Amniotic stem cell (primary cell): ENCODE measurements at places on chromosomes 5 and 9.

DNA sequence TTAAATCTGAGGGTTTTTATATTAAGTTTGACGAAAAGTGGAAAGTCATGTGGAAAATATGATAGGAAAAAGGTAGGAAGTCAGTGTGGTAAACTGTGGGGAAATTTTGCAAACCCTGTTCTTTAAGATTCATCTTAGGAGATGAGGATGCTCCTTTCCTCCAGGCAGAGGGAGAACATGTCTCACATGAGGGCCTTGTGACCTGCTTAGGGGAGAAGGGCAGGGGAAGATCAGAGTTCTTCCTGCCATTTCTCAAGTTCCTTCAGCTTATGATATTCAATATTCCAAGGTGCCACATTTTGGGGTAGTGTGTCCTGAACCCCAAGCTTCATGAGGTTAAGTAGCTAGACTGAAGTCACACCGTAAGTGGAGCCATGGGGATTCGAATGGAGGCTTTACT lies 53.7 kb downstream of the MAPKAP1 start:
- DNase-seq, result no peak

- DNase-seq, result no peak
Observed at GRCh38 chr9:132488626-132489025, 78.6 kb downstream of the CFAP77 start.

DNA sequence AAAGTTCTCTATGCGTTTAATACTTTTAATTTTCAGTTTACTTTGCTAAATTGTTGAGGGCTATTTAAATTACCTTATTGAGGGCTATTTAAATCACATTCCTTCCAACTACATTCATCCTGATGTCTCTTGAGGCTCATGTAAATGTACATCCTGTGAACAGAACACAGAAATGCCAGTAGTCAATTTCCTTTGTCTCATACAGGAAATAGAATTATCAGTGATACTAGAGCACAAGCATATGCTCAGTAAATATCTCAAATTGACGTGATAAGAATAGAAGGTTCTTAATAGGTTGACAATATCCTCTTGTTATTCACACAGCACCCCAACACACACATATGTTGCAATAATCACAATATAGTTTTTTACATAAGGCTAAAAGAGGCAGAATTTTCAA lies 449.0 kb downstream of the CYLC2 start:
- DNase-seq, result no peak

- no peak for DNase-seq
Observed at GRCh38 chr9:27382308-27382707, 85.4 kb upstream of the EQTN start.

DNA sequence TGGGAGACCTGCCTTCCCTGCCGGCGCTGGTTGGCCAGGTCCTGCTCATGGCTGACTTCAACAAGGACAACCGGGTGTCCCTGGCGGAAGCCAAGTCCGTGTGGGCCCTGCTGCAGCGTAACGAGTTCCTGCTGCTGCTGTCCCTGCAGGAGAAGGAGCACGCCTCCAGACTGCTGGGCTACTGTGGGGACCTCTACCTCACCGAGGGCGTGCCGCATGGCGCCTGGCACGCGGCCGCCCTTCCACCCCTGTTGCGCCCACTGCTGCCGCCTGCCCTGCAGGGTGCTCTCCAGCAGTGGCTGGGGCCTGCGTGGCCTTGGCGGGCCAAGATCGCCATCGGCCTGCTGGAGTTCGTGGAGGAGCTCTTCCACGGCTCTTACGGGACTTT lies 10.6 kb downstream of the DIPK1B start:
- DNase-seq, result no peak

GRCh38 chr9:90020276-90020871 lies 415.6 kb downstream of the GADD45G start:
- no peak for DNase-seq

DNA sequence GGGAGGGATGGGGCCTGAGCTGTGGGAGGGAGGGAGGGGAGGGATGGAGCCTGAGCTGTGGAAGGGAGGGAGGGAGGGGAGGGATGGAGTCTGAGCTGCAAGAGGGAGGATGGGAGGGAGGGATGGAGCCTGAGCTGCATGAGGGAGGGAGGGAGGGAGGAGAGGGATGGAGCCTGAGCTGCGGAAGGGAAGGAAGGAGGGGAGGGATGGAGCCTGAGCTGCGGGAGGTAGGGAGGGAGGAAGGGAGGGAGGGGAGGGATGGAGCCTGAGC lies 124.0 kb upstream of the ERCC6L2 start:
- no peak for DNase-seq

GRCh38 chr5:35618781-35619180 lies 1.1 kb downstream of the SPEF2 start:
- DNase-seq, result no peak

- DNase-seq, result no peak
Observed at GRCh38 chr5:124274949-124275348, 471.5 kb downstream of the ZNF608 start.

DNA sequence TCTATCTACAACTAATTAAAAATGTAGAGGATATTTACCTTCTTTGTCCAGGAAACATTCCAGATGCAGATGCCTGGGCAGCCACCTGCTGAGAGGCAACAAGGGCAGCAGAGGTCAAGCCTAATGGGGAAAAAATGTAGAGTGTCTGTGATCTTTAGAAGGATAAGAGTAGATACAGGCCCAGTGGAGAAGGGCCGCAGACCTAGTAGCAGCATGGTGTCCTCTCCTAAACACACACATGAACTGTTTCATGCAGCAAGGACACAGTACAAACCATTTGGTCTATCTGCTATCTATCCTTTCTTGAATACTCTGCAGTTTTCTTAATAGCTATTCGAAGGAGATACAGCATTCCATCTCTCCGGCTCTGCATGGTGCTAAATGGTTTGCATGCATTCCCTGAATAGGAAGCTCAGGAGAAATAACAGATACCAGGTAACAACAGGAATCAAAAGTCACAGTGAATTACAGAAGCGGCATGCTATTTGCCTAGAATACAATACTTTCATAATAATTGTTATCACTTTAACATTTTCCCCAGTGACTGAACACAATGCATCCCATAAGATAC lies 107.3 kb downstream of the ZNF608 start:
- DNase-seq, result no peak

DNA sequence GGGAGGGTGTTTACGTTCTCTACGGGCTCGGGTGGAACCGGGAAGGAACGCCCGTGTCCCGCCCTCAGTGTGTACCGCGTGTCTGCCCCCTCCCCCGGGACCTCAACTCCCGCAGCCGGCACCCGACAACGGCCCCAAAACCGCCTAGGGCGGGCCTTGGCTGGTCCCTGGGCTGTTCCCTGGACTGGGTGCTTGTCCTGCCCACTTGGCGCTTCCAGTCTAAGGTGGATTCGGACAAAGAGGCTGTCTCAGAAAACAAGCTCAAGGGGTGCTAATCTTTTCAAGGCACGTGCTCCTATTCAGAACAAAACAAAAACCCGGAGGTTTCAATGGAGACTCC lies 379 bp upstream of the CLK4 start:
- DNase-seq, result no peak

GRCh38 chr9:110810262-110810976 lies 141.8 kb downstream of the MUSK start:
- no peak for DNase-seq

DNA sequence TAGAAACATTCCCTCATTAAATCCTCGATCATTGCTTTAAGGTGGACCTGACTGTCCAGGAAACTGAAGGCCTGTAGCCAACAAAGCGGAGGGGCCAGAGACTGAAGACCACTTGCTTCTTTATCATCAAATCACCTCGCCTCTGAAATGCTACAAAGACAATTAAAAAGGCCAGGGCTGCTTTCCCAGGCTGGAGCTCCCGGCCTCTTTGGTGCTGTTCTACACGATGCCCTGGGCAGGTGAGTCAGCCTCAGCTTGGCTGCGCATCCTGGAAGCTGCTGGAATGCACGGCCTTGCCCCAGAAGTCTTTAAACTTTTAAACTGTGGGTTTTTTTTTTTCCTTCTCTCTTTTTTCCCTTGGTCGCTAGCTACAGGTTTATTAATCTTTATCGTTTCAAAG lies 46.5 kb downstream of the SH3PXD2B start:
- no peak for DNase-seq

DNA sequence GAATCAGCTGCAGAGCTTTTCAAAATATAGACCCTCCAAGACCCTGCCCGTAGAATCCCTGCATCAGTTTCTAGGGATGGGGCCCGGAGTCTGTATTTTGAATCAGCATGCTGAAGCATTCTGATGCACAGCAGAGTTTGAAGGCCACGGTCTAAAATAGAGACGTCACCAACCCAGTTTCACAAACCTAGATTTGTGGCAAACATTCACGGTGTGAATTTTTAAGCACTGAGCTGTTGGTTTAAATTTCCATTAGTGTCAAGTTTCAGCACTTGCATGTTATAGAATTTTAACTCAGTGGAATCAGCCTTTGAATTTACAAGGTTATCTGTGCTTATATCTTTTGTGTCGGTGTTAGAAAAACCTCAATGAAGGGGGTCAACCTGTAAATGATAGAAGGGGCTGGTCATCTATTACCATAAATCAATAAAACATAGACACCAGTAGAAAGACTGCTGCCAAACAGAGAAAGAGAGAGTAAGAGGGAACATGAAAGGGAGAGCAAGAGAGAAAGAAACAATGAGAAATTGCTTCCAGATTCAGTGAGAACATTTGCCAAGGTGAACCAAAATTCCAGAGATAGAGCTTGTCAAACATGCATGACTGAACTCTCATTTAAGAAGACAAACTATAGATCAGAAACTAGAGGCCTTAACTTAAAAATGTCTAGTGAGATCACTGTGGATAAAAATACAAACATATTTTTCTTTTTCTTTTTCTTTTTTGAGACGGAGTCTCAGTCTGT lies 414.9 kb downstream of the ZSWIM6 start:
- no peak for DNase-seq

DNA sequence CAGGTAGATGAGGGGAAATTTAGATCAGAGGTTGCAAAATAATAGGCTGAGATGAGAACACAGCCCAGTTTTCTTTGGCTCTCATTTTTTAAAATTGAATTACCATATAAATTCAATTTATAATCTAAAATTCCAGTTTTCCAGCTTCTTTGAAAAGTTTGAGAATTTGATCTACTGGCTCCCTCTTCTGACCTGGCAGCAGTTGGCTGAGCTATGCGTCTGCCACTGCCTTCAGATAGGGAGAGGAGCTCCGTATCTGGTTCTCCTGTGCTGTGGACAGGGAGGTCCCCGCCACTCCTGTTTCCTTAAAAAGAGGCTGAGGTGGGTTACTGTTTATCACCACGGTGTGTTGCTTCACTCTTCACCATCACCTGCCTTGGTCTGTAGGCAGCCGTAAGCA lies 103.7 kb downstream of the ARHGAP26 start:
- no peak for DNase-seq
